ENCODE measurements at places on chromosomes 2 and 18.

DNA sequence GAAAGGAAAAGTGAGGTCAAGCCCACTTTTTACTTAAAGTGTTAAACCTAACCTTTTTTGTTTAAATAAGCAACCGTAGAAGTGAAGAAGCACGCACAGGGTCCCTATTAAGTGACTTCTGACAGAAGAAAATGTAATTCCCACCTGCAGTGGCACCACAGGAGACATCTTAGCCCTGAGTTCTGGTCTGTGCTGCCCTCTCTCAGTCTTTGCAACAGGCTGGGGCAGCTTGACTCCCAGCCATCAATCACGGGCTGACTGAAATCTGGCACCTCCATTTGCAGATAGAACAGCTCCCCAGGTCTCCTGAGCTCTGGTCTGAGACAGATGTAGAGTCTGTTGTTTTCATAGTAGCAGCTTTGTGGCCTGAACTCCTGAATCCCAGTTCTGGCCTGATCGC is 170.0 kb downstream of the LTBP1 start:
- no peak for DNase-seq

- DNase-seq: no peak
Measured at GRCh38 chr2:84906108-84906899, 848 bp downstream of the TMSB10 start.

GRCh38 chr2:6423944-6424343 is 441.8 kb downstream of the CMPK2 start:
- no peak for DNase-seq

DNA sequence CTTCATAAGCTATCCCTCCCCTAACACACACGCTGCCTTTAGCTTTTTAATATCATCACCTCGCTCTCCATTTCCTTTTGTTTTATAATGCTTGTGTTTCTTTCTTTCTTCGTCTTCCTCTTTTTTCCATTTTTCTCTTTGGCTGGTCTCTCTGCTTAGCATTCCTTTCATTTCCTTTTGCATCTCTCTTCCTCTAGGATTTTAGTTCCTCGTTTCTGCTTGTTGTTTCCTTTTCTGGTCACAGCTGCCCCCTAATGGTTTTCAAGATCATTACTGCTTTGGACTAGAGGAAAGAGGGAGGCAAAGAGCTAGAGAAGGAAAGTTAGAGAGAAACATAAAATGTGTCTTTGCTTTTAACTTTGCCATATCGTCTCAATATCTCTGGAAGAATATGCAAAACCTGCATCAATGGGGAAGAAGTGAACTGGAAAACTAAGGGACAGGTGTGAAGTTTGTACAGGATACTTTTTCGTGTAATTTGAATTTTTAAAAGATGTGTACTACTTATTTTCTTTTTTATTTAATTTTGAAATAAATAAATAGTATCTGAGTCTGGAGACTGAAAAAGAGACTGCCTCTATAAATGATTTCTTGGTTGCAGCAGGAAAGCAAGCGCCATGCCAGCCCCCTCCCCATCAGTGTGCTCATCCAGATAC is 6.3 kb upstream of the NRP2 start:
- DNase-seq: no peak

- peak; percentile 7 for DNase-seq
Measured at GRCh38 chr2:148338541-148338940, 306.0 kb upstream of the EPC2 start.

GRCh38 chr18:58241877-58242276 is 197.9 kb downstream of the NEDD4L start:
- DNase-seq: no peak

- DNase-seq: no peak
Measured at GRCh38 chr2:173588931-173589369, 234.3 kb downstream of the CDCA7 start.

DNA sequence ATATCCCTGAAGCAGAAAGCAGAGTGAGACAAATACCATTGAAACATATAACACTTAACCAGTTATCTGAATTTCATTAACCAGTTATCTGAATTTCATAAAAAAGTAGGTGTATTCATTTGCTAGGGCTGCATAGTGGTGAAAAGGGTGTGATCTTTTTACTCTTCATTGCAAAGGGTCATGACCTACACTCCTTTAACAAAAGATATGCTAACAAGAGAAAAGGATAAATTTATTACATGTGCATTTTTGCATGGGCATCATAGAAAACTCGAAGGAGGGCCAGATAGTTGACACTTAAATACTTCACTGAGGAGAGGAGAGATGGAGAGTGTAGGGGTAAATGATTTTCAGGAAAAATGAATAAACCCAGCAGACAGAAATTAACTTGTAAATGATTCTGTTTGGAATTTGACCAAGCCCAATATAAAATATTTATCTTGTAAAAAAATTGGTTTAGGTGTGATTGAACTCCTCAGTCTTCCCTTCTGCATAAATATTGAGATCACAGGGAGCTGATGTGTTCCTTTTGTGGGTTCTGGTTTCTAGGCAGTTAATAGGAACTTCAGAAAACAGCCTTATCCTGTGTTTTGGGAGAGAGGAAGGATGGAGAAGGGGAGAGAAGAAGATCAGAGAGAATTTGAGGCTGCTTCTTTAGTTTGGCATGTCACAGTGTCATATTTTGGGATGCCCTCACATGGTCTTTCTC is 372.5 kb upstream of the SYT4 start:
- no peak for DNase-seq

- DNase-seq: no peak
Measured at GRCh38 chr2:100963026-100963375, 39.1 kb upstream of the RPL31 start.

DNA sequence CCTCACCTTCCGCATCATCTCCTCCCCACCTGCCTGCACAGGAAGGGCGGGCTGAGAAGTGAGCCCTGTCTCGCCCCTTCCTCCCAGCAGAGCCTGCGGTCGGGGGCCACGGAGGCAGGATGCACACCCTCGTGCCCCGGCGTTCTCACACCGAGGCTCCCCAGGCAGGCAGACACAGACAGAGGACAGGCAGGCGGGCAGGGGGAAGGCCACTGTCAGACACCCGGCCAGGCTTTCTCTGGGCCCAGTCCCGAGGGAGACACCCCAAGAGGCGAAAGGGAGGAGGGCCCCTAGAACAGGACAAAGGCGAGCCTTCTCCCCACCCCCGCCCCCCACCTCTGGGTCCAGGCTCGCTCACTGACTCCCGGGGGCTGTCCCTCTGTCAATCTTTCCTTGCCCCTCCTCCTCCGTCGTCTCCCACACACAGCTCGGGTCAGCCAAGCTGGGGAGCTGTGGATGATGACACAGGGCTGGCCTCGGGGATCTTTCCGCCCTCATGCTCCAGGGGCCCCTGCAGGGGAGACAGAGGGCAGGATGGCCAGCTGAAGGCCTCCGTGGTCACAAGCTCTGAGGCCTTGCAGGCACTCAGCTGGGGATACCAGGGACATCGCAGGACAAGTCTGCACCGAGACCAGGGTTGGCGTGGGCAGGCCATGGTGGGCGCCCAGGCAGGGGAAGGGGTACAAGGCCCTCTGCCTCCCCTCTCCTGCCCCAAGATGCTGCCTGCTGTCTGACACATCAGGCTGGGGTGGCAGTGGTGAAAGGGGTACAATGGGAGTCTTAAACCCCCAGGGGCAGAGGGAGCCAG is 24.9 kb downstream of the BIN1 start:
- DNase-seq: no peak

GRCh38 chr2:17573085-17573803 is 32.7 kb downstream of the VSNL1 start:
- DNase-seq: no peak

GRCh38 chr2:118469103-118469502 is 378.3 kb downstream of the EN1 start:
- DNase-seq: no peak

DNA sequence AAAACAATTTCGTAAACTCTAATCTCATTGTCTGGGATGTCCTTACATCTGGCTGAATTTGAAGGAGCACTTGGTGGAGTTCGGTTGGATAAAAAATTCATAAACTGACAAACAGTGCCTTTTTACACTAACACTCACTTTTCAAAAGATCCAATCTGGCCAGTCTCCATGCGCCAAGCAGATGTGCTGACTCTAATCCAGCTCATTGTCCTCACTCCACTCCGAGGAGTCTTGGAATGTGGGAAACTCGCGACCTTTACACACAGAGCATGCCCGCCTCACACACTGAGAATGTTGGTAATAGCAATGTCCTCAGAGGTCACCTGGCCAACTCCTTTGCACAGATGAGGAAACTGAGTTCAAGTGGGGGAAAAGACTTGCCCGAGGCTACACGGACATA is 66.8 kb downstream of the XDH start:
- DNase-seq: no peak

DNA sequence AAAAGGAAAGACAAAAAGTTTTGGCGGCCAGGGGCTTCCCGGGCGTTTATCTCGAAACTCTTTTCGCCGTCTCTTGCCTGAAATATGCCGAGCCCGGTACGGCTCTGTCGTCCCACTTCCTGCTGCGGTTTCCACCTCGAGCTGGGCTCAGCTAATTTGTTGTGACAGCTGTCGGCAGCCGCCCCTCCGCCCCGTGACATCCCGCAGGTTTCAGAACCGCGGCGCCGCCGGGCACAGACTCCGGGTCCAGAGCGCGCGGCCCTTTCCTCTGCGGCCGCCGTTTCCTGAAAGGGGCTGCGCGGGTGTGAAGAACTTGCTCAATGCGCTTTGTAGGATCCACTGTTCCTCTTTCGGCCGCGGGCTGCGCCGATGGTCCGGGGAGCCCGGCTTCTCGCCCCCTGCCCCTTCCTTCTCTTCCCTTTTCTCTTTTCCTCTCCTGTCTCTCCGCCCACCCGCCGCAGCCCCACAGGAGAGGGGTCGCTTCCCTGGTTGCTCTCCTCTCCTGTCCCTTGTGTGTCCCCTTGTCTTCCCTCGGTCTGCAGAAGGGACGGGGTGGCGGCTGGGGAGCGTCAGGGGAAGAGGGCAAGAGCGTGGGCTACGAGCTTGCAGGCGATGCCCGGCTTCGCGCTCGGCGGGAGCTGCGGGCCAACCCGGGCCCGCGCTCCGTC is 648 bp downstream of the ARID5A start:
- no peak for DNase-seq

GRCh38 chr2:238144262-238144661 is 5.8 kb downstream of the KLHL30 start:
- no peak for DNase-seq

GRCh38 chr18:47735041-47735702 is 195.3 kb downstream of the SMAD2 start:
- no peak for DNase-seq

- DNase-seq: no peak
Measured at GRCh38 chr18:54173980-54174630, 50.4 kb downstream of the MBD2 start.

- DNase-seq: no peak
Measured at GRCh38 chr2:205685314-205686055, 3.2 kb downstream of the NRP2 start.

GRCh38 chr2:55012672-55013484 is 37.4 kb downstream of the RTN4 start:
- no peak for DNase-seq

DNA sequence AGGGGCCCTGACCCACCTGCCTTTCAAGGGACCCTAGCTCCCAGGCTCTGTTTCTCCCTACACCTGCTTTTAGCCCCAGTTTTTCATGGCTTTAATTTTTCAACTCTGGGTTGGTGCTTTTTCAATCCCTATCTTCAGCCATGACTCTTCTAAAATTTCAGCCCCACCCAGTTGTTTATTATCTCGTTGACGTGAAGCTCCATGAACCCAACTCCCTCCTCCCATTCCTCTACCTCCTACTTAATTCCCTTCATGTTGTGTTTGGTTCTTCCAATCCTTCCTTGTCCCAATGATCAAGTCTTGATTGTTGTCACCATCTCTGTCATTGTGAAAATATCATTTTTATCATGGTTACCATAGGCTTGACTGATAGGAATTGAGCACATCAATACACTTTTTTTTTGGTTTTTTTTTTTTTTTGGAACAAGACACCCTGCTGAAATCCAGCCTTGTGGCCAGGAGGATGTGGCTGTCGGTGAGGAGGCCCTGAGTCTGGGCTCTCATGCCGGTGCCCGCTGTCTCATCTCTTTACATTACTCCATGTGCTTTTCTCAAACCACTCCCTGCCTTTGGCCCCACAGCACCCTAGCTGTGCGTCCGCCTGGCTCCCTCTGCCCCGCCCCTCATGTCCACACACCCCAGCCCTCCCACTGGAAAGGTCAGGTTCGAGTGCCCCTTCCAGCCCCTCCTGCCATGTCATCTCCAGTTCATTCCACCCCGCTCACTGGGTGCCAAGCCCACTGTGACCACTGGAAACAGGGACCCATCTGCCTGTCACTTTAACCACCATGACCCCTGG is 39.3 kb downstream of the NAPG start:
- DNase-seq: no peak

- no peak for DNase-seq
Measured at GRCh38 chr2:10306901-10307463, 4.3 kb downstream of the HPCAL1 start.

DNA sequence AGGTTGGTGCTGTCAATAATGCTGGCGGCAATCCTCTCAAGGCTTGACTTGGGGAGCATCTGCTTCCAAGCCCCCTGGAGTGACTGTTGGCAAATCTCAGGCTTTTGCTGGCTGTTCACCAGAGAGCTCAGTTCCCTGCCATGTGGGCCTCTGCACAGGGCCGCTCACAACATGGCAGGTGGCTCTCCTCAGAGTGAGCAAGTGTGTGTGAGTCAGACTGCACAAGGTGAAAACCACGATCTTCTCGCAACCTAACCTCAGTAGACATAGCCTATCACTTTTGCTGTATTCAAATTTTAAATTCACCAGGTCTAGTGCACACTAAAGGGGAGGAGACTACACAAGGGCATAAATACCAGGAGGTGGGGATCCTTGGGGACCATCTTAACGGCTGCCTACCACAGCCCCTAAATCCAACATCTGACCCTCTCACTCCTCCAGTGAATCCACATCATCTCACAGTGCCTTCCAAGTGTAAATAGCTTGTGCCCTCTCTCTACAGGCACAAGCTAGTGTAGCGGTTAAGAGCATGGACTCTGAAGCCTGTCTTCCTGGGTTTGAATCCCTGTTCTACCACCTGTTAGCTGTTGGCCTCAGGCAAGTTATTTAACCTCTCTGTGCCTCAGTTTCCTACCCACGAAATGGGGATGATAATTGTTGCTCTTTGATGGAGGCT is 187.7 kb upstream of the CXCR4 start:
- no peak for DNase-seq

- DNase-seq: no peak
Measured at GRCh38 chr2:204050681-204051080, 114.1 kb downstream of the ICOS start.

DNA sequence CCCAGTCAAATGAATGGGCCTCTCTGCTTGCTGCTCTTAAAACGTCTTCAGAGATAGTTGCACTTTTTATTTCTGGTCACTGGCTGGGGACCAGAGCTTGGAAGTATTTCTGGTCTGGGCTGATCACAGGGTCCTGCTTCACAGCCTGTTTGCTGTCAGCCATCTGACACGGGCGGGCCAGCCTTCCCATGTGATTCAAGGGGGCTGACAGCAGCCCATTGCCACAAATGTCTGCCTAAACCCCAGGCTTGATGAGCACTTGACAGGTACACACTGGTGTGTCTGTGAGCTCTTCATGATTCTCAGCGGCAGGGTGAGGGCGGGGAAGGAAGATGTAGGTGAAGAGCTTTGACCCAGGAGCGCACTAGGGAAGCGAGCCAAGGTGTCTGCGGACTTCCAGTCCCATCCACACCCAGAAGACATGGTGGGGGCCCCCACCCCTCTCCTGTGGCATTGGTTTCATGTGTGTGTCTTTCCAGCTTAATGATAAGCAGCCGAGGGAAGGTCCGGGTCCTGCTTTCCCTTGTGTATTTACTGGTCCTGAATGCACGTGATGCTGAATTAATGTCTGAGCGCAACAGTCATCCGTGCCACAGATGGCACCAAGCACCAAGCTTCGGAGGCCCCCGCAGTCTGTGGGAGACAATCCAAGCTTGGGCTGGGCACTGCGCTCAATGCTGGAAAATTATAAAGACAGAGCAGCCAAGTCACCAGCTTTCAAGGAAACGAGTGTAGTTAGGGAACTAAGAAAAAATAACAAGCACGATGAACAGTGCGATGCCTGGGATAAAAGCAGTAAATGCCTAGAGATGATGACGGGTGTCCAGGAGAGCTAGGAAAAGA is 73.3 kb downstream of the SH3BP4 start:
- no peak for DNase-seq

All from HS-27A (cell line).